Activated CD8-positive, alpha-beta memory T cell treated with anti-CD3 and anti-CD28 coated beads for 1 hour (primary cell): ENCODE measurements at places on chromosomes 1 and 21.
A peak's percentile ranks its signal among the peaks of the same experiment; 100 is the strongest.

GRCh38 chr21:14533499-14534428, 12.4 kb downstream of the SAMSN1 start:
- no peak for DNase-seq

- no peak for DNase-seq
Measured at GRCh38 chr1:93756657-93757056, 75.0 kb upstream of the BCAR3 start.

GRCh38 chr1:23774174-23774880, 3.9 kb upstream of the PITHD1 start:
- no peak for DNase-seq

DNA sequence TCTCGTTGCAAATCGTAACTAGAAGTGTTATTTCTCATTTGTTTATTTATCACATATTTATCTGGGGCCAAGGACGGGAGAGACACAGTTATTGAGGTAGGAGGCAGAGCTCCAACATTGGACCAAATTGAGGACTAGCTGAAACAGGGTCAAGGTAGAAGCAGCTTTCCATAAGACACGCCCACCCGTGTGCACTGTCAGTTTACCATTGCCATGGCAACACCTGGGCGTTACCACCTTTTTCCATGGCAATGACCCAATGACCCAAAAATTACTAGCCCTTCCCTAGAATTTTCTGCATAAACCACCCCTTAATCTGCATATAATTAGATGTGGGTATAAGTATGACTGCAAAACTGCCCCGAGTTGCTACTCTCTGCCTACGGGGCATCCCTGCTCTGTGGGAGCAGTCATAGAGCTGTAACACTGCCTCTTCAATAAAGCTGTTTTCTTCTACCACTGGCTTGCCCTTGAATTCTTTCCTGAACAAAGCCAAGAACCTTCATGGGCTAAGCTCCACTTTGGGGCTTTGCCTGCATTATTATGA, 72.7 kb downstream of the FBXO2 start:
- DNase-seq, result no peak

GRCh38 chr21:37367336-37367702, 746 bp downstream of the DYRK1A start:
- DNase-seq, result no peak

GRCh38 chr21:36104317-36105300, 30.3 kb upstream of the CBR3 start:
- DNase-seq, result peak; percentile 23

- DNase-seq, result no peak
Measured at GRCh38 chr1:96238426-96238825, 483.2 kb upstream of the PTBP2 start.

DNA sequence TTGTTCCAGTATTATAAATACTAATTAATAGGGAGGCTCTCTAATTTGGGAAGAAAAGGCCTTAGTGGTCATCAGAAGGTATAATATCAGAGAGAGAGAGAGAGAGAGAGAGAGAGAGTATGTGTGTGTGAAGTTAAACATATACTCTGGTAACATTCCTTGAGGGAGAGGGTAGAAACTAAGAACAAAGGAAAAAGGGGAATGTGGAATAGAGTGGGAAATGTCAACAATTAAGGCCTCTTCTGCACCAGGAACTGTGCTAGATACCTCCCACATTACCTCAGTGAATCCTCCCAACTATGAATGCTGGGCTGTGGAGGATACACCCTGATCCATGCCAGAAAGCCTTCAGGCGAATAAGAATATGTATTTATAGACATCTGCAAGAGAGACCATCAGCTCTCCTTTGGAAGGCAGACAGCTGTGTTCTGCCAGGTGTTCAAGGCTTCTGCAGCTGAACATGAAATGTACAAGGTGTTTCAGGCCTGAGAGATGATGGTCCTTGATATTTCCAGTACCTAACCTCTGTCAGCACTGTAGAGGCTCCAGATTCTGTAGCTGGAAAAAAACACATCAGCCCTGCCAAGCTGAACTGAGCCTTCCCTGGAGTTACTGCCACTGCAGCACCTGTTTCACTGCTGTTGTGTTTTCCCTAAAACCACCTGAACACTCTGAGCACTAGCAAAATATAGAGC, 29.1 kb downstream of the TBX15 start:
- DNase-seq, result no peak

- no peak for DNase-seq
Measured at GRCh38 chr1:112358061-112358770, 37.8 kb upstream of the CTTNBP2NL start.

GRCh38 chr1:158813164-158813563, 18.0 kb upstream of the MNDA start:
- no peak for DNase-seq

DNA sequence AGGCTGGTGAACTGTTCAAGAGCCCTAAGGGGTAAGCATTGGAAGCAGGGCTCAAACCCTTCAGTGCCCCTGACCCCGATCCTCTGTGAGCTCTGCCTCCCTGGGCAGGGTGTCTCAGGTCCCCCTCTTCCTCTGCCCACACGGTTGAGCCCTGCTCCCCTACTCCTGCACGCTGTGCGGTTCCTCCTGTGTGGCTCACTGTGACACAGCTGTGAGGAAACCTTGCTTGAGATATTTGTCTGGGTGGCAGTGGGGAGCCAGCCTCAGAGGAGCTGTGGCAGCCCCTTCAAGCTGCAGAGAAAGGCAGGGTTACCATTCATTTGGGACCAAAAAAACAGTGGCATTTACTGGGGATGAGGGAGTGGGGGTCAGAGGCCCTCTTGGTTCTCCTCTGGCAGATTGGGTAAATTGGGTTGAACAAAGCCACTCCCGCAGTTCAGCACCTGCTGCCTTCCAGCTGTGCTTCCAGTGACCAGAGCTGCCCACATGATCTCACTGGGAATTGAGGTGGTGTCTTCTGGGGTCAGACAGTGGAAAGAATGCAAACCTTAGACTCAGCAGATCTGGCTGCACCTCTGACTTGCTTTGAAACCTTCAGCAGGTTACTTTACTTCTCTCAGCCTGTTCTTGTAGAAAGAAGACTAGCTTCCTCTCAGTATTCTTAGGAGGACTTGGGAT, 60.6 kb upstream of the CD1D start:
- no peak for DNase-seq

DNA sequence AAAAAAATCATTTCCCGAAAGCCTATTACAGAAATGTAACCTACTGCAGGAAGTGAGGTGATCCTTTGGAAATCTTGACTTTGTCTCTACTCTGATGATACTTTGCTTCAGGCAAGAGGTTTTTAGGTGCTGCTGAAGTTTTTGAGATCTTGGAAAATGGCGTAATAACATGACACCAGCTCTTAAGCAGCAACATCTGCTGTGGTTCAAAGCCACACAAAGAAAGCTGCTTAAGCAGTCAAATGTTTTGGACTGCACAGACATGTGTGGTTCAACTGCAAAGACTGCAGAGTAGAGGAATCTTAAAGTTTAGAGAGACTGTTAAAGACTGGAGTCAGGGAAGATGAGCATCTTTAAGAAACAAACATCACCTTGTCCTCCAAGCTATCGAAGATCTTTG, 139.0 kb downstream of the RASAL2 start:
- DNase-seq, result no peak
